Mesenteric fat pad (tissue), 1 donor: ENCODE measurements at places on chromosomes 16 and 17. TPM values are rescaled to one million over a fixed set of nuclear protein-coding genes. Genes with fewer than 3 reads are reported as not detected.
A peak's percentile ranks its signal among the peaks of the same experiment; 100 is the strongest.

- DNase-seq = peak; percentile 80
Measured at GRCh38 chr17:16882243-16882925, 89.5 kb downstream of the TNFRSF13B start.

- DNase-seq = no peak
Measured at GRCh38 chr17:8327303-8327649, 12.4 kb upstream of the ODF4 start.

KRTAP1-1 gene
- total RNA-seq = not detected

DNA sequence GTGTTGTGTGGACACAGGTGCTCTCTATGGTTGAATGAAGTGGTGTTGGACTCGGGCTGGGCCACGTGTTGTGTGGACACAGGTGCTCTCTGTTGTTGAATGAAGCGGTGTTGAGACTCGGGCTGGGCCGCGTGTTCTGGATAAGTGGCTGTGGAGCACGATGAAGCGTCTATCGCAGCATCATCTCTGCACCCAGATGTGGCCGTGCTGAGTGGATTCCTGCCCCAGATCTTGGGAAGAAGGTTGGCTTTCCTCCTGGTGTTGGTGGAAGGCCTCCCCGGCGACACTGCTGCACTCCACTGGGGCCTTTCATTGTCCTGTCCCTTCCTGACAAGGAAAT is 69.1 kb downstream of the RPTOR start:
- no peak for DNase-seq

GRCh38 chr16:89744813-89745212 is 23.5 kb downstream of the ZNF276 start:
- no peak for DNase-seq

DNA sequence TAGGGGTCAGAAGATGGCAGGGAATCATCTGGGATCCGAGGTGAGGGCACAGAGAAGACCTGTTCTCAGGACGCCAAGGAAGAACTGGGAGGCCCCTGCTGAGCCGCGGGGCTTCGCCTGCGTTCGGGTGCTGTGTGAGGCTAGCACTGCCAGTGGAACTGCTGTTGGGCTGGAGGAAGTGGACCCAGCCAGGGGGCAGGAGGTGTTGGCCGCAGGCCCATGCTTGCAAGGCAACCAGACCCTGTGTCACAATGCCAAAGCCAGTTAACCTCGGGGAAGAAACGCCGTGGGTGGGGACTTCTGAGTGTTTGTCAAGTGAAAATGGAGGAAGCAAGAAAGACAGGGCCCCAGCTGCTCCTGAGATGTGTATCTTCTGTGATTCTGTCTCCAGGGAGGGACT is 185.5 kb downstream of the LGALS9B start:
- peak; percentile 88 for DNase-seq

DNA sequence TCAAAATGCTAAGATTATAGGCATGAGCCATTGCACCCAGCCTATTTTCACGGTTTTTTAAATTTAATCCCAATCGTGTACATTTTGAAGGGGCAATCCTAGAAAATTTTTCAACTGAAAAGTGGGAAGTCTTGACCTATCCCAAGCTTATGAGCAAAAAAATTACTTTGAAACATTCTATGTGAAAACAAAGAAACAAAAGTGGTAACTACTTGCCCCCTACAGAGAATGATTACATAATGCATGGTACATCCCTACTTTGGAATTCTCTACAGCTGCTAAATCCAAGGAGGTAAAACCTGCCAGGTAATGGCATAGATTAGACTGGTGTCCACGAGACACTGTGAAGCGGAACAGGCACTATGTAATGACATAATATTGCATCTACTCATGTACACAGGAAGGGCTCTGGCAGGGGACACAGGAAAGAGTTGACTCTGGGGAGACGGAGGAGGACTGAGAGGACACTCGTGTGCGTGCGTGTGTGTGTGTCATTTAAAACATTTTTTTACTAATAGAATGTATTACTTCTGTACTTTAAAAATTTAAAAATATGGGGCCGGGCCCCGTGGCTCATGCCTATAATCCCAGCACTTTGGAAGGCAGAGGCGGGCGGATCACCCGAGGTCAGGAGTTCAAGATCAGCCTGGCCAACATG is 15.7 kb downstream of the ASGR2 start:
- DNase-seq = no peak
